ENCODE measurements at places on chromosomes 4 and X.

GRCh38 chrX:133979641-133980230 lies 5.7 kb downstream of the GPC3 start:
- DNase-seq, result no peak

DNA sequence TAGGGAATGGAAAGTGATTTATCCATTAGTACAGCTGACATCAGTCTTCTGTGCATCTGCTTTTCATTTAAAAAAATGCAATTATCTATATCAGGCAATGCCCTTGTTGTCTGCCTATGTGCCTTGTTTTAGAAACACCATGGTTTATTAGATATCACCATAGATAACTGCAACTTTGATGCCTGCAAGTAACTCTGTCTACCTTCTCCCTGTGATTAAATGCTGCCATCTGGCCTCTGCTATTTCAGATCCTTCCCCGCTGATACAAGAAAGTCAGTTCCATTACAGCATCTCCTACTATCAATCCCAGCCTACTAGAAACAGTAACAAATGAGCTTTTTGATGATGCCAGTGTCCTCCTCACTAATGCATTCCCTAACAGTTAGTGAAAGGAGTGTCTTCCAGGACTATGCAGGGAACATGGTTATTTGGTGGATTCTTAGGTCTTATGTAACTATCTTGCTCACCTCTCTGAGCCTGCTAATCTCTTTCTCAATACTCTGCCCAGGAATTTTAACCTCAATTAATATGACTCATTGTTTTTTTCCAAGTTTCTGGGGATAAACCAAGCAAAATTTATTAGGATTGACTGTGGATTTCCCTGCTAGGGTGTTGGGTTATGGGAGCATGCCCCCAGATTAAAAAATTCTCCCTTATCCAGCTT lies 444.9 kb downstream of the RAPGEF2 start:
- DNase-seq, result no peak

DNA sequence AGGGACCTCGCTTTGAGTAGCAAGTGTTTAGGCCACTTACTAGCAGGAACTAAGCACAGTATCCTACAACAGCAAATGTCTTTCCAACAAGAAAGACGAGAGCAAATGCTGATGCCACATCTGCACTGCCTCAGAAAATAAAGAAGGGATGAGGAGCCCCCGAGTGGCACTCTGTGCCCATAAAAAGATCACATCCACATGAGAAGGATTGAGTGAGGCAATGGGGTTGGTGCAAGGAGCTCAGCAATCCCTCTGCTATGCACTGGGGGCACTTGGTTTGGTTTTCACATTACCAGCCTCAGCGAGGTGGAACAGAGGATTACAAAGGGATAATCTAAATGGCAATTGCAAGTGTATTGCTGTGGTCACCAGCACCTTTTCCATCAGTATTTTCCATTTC lies 252.8 kb upstream of the SLC7A11 start:
- DNase-seq, result peak; percentile 15

DNA sequence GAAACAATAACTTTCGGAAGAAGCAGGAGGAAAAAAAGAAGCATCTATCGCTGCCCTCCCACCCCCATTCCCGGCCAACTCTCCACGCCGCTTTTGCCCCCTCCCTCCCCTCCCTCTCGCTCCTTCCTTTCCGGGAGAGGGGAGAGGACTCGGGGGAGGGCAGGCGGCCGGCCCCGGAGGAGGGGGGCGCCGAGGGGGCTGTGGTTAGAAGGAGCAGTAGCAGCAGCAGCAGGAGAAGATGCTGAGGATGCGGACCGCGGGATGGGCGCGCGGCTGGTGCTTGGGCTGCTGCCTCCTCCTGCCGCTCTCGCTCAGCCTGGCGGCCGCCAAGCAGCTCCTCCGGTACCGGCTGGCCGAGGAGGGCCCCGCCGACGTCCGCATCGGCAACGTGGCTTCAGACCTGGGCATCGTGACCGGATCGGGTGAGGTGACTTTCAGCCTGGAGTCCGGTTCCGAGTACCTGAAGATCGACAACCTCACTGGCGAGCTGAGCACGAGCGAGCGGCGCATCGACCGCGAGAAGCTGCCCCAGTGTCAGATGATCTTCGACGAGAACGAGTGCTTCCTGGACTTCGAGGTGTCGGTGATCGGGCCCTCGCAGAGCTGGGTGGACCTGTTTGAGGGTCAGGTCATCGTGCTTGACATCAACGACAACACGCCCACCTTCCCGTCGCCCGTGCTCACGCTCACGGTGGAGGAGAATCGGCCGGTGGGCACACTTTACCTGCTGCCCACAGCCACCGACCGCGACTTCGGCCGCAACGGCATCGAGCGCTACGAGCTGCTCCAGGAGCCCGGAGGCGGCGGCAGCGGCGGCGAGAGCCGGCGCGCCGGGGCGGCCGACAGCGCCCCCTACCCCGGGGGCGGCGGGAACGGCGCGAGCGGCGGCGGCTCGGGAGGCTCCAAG lies 1.3 kb downstream of the PCDH7 start:
- peak; percentile 34 for DNase-seq

- DNase-seq, result no peak
Measured at GRCh38 chr4:2849267-2850152, 5.9 kb downstream of the ADD1 start.

DNA sequence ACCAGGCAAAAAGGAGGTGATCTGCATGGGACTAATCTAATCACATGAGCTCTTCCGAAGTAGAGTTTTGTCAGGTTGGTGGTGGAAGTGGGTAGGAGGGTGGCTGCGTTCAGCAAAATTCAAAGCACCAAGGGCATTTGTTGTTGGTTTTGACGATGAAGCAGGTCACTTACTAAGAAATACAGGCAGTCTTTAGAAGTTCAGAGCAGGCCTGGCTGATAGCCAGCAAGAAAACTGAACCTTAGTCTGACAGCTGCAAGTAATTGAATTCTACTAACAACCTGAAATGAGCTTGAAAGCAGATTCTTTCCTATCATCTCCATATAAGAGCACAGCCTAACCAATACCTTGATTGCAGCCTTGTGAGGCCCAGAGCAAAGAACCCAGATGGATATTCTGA lies 505.8 kb downstream of the KLHL13 start:
- DNase-seq, result no peak

DNA sequence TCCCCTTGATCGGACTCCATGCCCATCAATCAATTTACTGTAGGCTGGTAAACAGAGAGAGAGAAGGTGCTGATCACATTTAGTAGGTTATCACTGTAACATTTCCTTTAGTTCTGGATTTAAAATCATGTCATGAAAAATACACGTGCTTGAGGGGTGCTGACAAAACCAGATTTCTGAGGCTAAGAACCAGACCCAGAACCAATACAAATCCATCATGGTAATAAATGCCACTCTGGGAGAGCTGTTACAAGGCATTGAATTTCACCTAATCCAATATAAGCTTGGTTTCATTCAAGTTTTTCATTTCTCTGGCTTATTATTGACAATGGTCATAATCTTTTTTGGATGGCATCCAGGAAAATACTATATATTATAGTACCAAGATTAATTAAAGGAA lies 54.5 kb downstream of the FBXO8 start:
- DNase-seq, result no peak

GRCh38 chrX:153441296-153441695 lies 4.6 kb downstream of the TREX2 start:
- DNase-seq, result no peak

- DNase-seq, result no peak
Measured at GRCh38 chr4:95839891-95840290, at the start of gene PDHA2. Gene PDHA2 (plus strand): TSS chr4:95840093. CDS start chr4:95840151, 58 bp downstream.

GRCh38 chrX:71182871-71183270 lies 38.2 kb downstream of the NLGN3 start:
- DNase-seq, result no peak

DNA sequence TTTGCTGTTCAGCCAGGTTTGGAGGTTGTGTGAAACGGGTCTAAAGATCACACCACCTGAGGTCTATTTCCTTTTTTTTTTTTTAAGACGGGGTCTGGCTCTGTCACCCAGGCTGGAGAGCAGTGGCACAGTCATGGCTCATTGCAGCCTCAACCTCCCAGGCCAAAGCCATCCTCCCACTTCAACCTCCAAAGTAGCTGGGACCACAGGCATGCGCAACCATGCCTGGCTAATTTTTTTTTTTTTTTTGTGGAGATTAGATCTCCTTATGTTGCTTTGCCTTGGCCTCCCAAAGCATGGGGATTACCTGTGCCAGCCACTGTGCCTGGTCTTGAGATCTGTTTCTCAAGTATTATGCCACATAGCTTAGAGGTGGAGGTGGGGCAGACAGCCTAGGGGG lies 49.2 kb upstream of the ELOVL6 start:
- DNase-seq, result no peak

- no peak for DNase-seq
Measured at GRCh38 chrX:19956923-19957322, 33.9 kb downstream of the BCLAF3 start.

DNA sequence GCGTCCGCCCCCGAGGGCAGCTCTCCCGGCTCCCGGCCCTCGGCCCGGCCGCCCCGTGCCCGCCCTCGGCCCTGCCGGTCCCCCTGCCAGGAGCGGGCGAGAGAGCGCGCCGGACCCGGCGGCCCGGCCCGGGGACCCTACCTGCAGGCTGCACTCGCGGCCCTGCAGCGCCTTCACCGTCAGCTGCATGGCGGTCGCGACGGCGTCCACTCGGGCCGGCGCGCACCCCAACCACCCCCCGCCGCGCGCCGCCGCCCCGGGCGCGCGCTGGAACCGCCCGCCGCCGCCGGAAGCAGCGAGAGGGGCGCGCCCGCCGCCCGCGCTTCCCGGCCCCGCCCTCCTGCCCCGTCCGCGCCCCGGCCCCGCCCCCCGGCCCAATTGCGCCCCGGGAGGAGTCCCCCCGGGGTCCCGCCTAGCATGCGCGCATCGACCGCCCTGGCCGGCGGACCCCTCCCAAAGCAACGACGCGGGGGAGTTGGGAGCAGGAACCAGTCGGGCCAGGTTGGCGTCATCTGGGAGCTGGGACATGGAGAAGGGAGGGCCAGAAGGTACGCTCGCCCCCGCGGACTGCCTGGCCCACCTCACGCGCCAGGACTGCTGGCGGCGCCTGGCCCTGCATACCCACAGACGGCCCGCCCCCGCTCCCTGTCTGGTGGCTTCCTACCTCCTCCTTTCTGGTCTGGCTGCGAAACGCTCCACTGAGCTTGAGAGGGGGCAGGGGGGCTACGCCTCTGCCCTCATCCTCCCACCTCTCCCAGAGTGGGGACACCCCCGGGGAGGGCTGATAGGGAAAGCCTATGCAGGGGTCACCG lies at the start of gene UBL4A:
TSS of gene UBL4A (minus strand) at position 220 of the 812 bp plus-strand sequence. CDS start at position 189, 31 bp downstream.
- DNase-seq, result peak; percentile 34

- no peak for DNase-seq
Measured at GRCh38 chrX:2401590-2402360, 99.0 kb downstream of the DHRSX start.

DNA sequence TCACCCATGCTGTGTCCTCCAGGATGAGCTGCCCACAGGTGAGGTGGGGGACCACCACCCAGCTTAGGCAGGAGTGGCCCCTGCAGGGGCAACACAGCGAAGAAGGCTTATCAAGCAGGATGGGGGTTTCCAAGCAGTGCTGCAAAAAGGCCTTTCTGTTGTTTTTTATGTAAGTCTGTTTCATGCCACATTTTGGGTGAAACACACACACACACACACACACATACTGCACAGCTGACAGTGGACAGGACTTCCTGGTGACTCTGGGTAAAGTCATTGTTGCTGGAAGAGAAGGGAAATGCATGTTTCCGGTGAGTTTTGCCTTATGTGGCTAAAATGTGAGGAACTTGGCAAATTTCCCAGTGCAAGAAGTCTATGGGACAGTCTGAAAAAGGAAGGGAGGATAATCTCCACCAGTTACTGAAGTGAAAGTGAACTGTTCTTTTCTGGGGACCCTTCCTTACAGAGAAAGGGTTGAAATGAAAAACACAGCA lies 119.2 kb downstream of the IRF2 start:
- no peak for DNase-seq

DNA sequence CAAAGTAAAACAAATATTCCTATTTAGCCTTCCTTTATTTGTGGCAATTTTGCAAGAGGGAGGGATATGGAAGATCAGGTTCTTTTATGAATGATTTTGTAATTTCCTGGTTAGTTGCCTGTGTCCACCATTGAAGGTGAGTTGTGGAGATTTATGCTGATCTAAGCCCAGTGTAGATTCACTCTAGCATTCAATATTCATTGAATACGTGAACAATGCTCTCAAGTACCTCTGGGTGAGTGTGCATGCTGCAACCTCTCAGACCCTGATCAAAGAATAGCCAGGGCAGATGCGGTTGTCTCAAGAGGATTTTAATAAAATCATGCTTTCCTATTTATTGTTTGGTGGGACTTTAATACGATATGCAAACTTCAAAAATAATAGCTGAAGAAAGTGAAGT lies 628.4 kb downstream of the SPRY1 start:
- DNase-seq, result peak; percentile 82

- DNase-seq, result no peak
Measured at GRCh38 chrX:30967516-30967915, 78.5 kb upstream of the TAB3 start.

DNA sequence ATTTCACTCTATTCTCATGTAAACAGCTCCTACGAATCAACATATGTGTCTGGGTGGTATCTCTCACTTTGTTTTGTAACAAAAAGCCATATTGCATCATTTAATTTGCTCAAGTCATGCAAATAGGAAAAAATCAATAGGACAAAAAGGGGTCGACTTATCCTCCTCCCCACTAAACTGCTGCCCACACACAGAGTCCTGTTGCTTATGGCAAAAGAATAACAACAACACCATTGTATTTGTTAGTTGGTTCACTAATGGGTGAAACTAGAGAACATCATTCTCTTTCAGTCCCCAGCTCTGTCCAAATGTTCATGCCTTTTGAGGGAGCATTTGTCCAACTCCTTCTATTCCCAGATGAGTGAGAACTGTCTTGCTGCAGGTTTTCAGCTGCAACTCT lies 2.1 kb downstream of the HHIP start:
- DNase-seq, result no peak

GRCh38 chr4:95217197-95217596 lies 331.6 kb downstream of the UNC5C start:
- DNase-seq, result no peak

DNA sequence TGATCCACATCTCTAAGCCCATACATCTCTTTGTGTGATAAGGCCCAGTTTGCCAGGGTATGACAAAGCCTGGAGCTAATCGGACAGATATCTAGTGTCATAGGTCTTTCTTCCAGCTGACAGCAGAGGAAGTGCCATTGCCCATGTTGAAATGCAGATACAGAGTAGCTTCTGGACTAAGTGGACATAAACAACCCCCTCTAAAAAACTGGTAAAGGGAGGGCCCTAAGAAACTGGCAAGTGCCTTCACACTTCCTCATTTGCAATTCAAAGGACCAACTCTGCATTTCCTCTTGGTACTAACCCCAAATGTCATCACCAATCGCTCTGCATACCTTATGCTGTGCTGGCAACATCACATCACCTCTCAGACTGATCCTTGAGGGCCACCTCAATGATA lies 20.8 kb downstream of the ARHGEF6 start:
- DNase-seq, result no peak

GRCh38 chrX:75883446-75883845 lies 98.4 kb upstream of the MAGEE2 start:
- DNase-seq, result no peak

GRCh38 chr4:138028923-138029322 lies 213.2 kb downstream of the SLC7A11 start:
- DNase-seq, result no peak

- no peak for DNase-seq
Measured at GRCh38 chrX:11555759-11556158, 110.0 kb downstream of the ARHGAP6 start.

All from NCI-H1092 treated with DMSO at 0.1 percent for 48 hours (cell line).